ENCODE measurements at places on chromosomes 12 and 14.

DNA sequence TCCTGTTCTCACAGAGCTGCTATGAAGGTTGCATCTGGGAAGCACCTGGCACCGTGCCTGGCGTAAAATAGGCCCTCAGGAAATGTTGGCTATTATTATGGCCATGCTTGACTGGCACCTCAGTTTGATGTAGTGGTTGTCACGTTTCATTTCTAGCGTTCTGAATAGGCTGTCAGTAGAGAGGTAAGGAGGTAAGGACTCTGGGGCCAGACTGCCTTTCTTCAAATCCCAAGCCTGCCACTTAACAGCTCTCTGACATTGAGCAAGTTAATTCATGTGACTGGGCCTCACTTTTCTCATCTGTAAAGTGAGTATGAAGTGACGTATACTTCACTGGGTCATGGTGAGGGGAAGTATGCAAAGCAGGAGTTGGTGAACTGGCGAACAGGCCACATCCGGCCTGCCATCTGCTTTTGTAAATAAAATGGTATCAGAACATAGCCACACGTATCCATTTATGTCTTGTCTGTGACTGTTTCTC lies 196.2 kb downstream of the CACNA1C start:
- peaks cover 15% of the 10 kb centered on the region for H3K4me1 ChIP-seq
- no peaks in the 10 kb centered on the region for H3K36me3 ChIP-seq
- H3K4me3 ChIP-seq = no peak overlapping the region
- DNase-seq = no peak

- no peaks in the 10 kb centered on the region for H3K27me3 ChIP-seq
- H3K27ac ChIP-seq = no peak overlapping the region
- no peak for DNase-seq
- H3K4me3 ChIP-seq = no peak overlapping the region
- no peaks in the 10 kb centered on the region for H3K36me3 ChIP-seq
- peaks cover 6% of the 10 kb centered on the region for H3K4me1 ChIP-seq
These were observed 47.7 kb upstream of the PTPRO start for GRCh38 chr12:15274561-15274967.

DNA sequence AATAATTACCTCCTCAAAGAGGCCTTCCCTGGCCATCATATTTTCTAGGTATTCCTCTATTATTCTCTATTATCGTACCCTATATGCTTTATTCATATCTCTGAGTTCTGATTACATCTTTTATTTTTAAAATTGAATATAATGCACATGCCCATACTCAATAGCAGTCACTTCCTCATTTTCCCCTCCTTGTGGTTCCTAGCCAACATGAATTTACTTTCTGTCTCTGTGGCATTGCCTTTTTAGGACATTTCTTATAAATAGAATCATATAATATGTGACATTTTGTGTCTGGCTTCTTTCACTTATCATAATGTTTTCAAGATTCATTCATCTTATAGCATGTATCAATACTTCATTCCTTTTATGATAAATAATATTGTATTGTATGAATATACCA lies 74.4 kb upstream of the TRHDE start:
- no peak overlapping the region for H3K4me3 ChIP-seq
- no peaks in the 10 kb centered on the region for H3K27me3 ChIP-seq
- no peaks in the 10 kb centered on the region for H3K36me3 ChIP-seq
- H3K27ac ChIP-seq = no peak overlapping the region
- no peaks in the 10 kb centered on the region for H3K4me1 ChIP-seq
- DNase-seq = no peak

DNA sequence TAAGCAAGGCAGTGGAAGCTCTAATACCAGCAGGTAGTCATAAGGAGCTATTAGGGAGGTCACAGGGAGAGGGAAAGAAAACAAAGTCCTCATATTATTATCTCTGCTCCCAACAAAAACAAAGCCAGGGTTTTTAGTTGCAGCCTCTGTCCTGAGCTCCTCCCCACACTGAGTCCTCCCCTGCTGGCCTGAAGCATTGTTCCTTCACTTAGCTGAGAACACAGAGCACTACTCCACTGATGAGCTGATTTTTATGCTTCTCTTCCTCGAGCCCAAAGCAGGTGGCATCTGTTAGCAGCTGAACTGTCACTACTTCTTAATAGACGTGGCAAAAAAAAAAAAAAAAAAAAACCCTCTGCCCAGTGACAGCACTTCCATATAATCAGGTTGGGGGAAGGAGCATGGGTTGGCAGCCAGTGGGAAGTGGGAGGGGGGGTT lies 10.5 kb upstream of the STAC3 start:
- no peak for DNase-seq
- H3K36me3 ChIP-seq = peaks cover 3% of the 10 kb centered on the region
- no peak overlapping the region for H3K4me3 ChIP-seq

DNA sequence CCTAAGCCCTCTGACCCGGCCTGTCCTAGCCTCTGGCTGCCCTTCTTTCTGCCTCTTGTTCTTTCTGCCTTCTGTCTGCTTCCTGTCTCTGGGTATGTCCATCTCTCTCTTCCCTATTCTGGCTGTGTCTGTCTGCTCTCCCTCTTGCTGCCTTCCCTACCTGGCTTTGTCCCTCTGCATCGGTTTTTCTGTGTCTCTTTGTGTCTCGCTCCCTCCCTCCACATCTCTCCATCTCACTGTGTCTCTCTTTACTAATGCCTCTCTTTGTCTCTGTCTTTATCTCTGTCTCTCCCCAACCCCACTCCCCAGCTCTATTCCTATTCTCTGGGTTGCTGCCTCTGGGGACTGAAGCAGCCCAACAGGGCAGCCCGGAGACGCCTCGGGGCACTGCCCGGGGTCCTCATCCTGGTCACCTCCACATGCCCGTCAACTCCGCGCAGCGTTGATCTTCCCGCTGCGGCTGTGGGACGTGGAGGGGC lies 10.1 kb downstream of the SHMT2 start:
- H3K4me1 ChIP-seq = peaks cover 64% of the 10 kb centered on the region
- H3K27ac ChIP-seq = peak overlapping the region; percentile 22
- peaks cover under 1% of the 10 kb centered on the region for H3K36me3 ChIP-seq
- peaks cover 83% of the 10 kb centered on the region for H3K27me3 ChIP-seq
- no peak for DNase-seq

DNA sequence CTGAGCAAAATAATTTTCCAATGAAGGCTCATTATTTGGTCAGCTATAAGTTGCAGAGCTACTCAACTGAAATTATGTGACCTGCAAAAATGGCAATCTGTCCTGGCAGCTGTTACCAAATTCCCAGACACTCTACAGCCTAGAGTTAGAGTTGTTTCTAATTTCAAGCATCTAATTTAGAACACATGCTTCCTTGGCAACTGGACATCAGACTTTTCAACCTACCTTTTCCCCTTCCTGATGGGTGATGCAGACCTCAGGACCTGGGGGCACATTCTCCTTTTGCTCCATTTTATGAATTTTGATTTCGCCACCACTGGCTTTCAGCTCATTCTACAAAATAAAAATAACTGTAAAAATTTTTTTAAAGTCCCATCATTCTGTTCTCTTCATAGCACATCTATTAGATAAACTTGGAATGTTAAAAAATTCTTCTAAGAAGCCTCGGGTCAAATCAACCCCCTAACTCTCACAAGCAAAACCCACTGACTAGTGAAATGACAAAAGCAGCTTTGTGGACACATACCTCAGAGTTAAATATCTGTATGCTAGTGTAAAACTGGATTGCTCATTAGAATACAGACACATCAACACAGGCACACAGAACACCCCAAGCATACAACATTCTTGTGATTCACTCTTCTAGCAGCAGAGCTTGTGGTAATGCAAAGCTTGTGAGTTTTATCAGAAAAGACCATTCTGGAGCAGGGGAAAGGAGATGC lies 33.5 kb upstream of the CERS5 start:
- H3K4me1 ChIP-seq = no peaks in the 10 kb centered on the region
- no peak for DNase-seq
- H3K4me3 ChIP-seq = no peak overlapping the region
- peaks cover 3% of the 10 kb centered on the region for H3K36me3 ChIP-seq
- H3K27ac ChIP-seq = no peak overlapping the region

DNA sequence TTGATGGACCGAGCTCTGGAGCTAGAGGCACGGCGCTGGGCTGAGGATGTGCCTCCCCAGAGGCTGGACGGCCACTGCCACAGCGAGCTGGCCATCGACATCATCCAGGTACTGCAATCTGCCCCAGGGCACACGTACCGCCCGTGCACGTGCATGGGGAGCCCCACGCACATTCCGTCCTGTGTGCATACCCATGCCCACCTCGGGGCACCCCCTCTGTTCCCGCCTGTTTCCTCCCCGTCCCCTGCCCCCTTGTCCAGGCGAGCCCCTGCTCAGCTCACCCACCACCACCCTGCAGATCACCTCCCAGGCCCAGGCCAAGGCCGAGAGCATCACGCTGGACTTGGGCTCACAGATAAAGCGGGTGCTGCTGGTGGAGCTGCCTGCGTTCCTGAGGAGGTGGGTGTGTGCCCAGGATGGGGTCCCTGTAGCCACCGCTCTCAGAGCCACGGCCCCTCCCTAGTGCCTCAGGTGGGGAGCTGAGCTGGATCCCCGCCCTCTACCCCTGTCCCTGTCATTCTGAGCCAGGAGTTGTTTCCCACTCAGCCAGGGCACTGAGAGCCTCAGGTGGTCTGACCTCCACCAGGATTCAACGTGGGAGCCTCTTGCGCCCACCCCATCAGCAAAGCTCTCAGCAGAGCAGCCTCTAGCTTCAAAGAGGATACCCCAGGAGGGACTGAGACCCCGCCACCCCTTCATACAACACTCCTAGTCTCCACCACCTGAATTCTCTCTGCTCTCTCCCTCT lies 6.9 kb downstream of the TNFAIP2 start:
- no peak overlapping the region for H3K4me3 ChIP-seq
- H3K36me3 ChIP-seq = no peaks in the 10 kb centered on the region
- H3K4me1 ChIP-seq = peaks cover 4% of the 10 kb centered on the region
- H3K27me3 ChIP-seq = peaks cover 29% of the 10 kb centered on the region
- H3K27ac ChIP-seq = no peak overlapping the region

- H3K27me3 ChIP-seq = no peaks in the 10 kb centered on the region
- H3K4me3 ChIP-seq = no peak overlapping the region
- H3K36me3 ChIP-seq = peaks cover 2% of the 10 kb centered on the region
- H3K27ac ChIP-seq = no peak overlapping the region
- peaks cover 11% of the 10 kb centered on the region for H3K4me1 ChIP-seq
- peak; percentile 97 for DNase-seq
These were observed 12.0 kb upstream of the TRPV4 start for GRCh38 chr12:109844983-109845823.

DNA sequence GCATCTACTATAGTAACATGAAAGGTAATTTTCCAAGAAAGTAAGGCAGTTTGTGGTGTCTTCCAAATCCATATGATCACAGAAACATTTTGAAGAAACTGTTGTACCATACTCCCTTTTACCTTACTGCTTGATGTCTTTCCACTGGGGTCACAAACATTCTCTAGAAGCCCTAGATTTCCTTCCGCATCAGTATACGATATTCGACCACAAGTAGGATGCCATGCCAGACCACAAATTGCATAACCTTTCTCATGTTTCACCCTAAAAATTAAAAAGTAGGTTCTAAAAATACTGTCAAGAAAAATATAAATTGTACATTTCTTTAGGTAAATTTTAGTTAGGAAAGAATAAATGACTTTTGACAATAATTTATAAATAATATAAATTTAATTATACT lies 26.5 kb downstream of the WDHD1 start:
- DNase-seq = no peak
- no peak overlapping the region for H3K4me3 ChIP-seq
- no peaks in the 10 kb centered on the region for H3K4me1 ChIP-seq
- peaks cover 6% of the 10 kb centered on the region for H3K36me3 ChIP-seq
- H3K27ac ChIP-seq = no peak overlapping the region
- H3K27me3 ChIP-seq = no peaks in the 10 kb centered on the region

- DNase-seq = no peak
- H3K4me3 ChIP-seq = no peak overlapping the region
- H3K4me1 ChIP-seq = peaks cover 46% of the 10 kb centered on the region
- peaks cover 8% of the 10 kb centered on the region for H3K36me3 ChIP-seq
These were observed 25.3 kb downstream of the LRIG3 start for GRCh38 chr12:58895053-58895452.

DNA sequence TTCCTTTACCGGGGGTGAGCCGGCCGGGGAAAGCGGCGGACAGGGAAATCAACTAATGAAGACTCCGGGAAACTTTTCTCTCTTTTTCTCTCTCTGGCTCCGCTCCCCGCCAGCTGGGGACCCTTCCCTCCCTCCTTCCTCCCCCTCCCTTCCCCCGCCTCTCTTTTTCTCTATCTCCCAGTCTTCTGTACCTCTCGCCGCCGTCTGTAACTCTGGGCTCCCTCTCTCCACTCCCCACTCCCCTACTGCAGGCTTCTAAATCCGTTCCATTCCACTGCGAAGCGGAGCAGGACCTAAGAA lies 6.9 kb upstream of the HOXC11 start:
- H3K27ac ChIP-seq = no peak overlapping the region
- H3K4me1 ChIP-seq = no peaks in the 10 kb centered on the region
- H3K36me3 ChIP-seq = no peaks in the 10 kb centered on the region
- no peak for DNase-seq

DNA sequence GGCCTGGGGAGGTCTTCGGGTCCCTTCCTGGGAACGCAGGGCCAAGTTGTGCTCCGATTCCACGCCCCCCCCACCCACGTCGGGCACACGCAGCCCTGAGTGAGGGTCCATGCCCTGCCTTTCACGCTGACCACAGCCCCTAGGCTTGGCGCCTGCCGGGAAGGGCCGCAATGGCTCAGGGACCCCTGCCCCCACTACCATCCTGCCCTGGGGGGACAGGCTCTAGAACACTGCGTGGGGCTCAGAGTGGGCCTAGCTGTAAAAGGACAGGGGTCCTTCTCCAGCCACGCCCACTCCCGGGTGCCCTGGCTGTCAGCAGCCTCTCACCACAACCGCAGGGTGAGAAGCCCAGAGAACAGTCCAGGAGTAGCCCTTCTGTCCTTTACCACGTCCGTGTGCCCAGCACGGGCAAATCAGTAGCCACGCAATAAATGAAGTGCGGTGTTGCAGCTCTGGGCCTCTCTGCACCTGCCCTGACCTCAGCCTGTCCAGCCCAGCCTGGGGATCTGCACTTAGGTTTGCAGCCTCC lies 9.4 kb upstream of the GPR68 start:
- H3K27me3 ChIP-seq = peaks cover 47% of the 10 kb centered on the region
- peaks cover 19% of the 10 kb centered on the region for H3K4me1 ChIP-seq
- no peaks in the 10 kb centered on the region for H3K36me3 ChIP-seq
- DNase-seq = no peak

DNA sequence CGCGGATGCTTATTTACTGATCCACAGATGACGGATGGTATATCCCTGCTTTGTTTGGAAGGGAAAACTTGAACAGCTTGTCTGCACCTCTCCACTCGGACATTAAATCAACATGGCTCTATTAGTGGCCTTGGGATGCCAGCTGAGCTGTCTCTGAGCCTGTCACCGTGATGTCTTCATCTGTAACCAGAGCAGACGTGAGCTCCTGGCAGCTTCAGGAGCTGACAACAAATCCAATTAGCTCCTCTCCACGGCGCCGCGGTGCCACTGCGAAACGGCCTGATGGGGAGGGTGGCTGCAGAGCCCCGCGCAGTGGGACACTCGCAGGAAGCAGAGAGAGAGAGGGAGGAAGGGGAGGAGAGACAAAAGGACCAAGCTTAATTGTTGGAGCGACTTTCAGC lies 112.3 kb downstream of the PAPOLA start:
- H3K4me1 ChIP-seq = no peaks in the 10 kb centered on the region
- H3K27ac ChIP-seq = no peak overlapping the region
- H3K4me3 ChIP-seq = no peak overlapping the region
- H3K36me3 ChIP-seq = no peaks in the 10 kb centered on the region

Measured in neural crest cell (in vitro differentiated cells).